PC-9 (cell line): ENCODE measurements at places on chromosomes 1 and 21.

DNA sequence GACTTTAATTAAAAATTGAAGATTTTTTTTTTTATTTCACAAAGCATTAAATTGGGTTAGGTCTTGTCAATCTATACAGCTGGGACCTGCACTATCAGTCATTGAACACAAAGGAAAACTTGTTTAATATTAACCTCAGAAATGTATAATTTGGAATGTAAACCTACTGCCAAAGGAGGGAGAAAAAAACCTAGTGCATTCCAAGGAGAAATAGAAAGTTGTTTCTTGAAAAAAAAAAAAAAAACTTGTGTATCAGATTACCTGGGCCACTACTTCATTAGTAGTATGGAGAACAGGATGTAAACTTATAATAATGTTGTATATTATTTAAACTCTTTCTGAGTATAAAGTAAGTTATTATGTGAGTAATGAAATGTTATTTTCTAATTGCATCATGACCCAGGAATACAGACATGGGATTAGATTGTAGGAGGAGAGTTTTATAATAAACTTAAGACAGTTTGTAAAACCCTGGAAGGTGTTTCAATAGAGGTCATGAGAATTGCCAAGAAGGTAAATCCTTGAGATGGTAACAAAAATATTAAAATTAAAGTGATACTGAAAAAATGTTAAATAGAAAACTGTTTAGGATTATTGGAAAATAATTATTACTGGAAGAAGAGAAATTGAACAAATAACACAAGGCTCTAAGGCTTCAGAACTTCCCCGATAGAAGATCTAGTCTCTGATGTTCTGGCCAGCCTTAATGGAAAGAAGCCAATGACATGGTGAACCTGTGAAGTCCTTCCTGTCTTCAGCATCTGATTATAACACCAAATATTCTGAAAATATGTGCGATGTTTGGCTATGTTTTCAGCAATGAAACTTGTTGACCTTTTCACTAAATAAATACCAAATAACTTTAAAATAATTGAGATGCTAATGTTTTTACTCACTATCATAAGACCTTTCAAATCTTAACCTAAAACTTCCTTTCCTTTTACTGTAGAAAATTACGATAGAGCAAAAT lies 412.8 kb upstream of the LYPLAL1 start:
- no peak for DNase-seq

DNA sequence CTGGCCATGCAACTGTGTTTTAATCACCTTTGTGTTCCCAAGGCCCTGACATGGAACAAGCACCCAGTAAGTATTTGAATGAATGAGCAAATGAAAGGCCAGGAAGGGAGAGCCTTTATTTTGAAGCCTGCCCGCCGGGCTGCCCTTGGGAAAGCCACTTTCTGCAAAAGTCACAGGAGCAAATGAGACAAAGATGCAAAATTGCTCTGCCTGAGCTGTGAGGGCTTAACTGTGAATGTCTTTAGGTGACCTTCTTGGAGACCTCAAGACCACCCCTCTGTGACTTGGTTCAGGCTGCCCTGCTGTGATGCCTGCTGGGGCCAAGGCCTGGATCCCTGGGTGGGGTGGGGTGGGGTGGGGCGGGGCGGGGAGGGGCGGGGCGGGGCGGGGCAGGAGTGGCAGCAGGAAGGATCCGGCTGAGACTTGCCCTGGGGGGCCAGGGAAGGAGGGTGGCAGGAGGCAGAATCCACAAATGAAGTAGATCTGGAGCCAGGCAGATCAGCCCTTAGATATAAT lies 54.0 kb downstream of the RUNX3 start:
- DNase-seq, result no peak

DNA sequence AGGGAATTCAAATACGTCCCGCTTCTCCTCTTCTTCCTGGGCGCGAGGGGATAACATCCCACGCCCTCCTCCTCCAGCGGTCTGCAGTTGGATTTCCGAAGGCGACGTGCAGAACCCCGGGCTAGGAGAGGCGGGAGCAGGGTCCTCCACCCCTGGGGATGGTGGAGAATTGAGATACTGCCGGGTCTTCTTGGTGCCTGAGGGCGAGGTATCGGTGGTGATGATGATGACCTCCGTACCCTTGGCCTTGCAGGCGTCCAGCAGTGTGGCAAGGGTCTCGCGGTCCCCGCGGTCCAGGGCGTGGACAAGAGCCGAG lies 3.2 kb upstream of the LIX1L start:
- DNase-seq, result no peak

- peak; percentile 11 for DNase-seq
These were observed 50.2 kb downstream of the SLC25A24 start for GRCh38 chr1:108149796-108150467.
